HCT116 (cell line): ENCODE measurements at places on chromosomes 11 and 22.

DNA sequence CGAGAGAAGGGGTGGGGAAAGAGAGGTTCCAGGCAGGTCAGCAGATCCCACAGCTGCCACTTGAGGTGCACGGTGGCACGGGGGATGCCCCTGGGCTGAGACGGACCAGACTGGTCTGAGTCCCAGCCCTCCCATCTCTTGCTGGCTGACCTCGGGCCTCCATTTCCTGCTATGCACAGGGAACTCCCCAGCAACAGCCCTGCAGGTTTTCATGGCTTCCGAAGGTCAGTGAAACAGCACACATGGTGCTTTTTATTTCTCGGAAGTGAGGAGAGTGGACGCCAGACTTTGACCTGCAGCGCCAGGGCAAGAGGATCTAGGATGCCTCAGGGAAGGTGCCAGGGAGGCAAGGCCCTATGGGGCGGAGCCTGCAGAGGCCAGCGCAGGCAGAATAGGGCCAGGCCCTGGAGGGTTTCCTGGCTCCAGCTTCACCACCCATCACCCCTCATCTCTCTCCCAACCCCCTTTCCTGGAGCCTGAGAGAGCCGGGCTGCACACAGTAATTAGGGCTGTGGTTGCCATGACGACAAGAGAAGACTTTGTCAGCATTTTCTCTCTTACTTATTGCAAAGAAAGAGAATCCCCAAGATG is 29.5 kb downstream of the SLC22A12 start:
- DNase-seq: no peak

DNA sequence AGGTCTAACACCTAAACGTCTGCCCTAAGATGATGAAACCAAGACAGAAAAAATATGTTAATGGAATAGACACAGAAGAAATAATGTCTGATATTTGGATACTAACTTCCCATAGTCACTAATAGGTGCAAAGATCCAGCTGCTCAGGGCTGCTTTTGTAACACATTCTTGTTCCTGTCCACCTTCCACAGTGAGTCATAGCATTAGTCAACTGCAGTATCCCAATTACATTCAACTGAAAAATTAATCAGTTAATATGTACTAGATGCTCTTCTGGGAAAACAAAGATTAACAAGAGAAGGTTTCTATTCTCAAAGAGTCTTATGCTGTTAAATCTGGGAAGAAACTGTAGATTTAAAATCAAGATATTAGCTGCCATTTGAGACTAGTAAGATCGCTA is 47.6 kb downstream of the HEPHL1 start:
- no peak for DNase-seq

DNA sequence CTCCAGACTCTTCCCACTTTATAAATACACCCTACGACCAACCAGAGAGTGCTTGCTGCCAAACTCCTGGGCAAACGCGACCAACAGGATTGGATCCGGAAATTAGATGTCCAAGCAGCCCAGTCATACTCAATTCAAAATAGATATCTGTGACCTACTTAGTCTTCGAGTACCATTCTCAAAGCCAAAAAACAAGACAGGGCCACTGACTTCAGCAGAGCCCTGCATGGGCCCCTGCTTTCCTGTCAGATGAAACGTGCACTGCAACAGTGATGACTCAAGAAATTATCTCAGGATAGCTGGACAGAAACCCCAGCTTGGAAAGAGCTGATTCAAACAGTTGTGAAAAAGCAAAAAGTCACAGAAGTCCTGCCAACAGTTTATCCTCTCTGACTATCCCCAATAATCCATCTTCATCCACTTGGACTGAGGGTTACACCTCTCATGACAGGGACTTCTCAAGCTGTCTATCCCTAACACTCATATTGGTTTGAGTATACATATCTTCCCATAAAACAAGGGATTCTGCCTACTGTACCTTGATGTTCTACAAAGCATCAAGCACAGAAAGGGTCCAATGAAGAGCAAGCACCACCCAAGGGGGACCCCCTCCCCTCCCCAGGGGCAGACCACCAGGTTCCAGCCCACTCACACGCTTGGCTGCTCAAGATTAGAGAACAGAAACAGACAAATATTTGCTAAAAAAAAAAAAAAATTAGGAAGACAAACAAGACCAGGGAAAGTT is 17.4 kb downstream of the SMCO4 start:
- DNase-seq: no peak

DNA sequence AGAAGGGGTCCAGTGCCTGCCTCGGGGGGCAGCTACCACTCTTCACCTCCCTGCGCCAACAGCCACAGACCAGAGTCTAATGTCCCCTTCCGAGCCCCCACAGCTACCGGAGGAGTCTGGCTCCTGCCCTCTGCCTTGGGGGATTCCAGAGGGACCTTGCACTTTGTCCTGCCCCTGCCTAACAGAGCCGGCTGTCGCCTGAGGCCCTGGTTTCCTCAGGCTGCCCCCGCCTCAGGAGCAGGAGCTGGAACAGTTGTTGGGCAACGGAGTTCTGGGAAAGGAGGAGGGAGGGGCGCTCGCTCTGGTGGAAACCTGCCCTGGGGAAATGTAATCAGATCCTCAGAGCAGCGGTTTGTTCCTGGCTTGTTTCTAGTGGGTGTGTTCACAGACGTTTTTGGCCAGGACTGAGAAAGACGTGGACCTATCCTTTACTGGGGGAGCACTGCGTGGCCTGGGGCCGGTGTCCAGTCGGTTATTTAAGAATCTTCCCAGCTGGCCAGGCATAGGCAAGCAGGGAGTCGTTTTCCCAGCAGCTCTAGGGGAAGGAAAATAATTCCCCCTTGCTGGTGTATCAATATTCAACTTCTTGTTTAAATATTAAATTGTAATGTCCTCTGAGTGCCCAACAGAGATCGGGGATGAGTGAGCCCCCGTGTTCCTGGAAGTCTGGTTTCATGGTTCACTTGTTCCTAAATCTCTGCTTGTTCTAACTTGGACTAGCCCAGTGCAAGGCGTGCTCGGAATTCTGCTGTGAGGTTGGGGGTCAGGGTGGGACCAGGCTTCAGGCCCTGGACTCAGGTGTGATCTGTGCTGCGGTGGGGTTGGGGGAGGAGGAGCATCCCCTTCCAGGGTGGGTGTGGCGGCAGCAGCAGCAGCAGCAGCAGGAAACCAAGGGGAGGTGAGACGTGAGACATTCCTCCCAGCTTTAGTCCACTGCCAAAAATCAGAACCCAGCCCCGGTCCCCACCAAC is 32.1 kb downstream of the A4GALT start:
- no peak for DNase-seq

GRCh38 chr11:43021466-43021865 is 290.3 kb upstream of the API5 start:
- DNase-seq: no peak
